Activated CD8-positive, alpha-beta memory T cell treated with anti-CD3 and anti-CD28 coated beads for 24 hours (primary cell): ENCODE measurements at places on chromosomes 16 and 17.

DNA sequence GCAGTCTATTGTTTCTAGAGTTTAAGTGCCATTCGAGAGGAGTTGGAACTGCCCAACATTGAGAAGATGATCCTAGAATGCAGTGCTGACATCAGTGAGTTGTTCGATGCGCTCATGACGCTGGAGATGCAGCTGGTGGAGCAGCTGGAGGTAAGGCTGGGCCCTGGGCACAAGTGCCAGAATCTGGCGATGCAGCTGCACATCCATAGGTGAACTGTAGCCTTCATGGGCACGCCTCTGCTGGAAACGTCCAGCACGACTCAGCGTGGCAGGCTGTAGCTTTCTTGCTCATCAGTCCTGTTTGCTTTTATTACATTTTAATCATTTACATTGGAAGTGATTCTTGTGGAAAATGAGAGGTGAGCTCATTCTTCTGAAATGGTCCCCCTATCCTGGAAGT lies 31.7 kb downstream of the DRC3 start:
- DNase-seq: no peak

- no peak for DNase-seq
Measured at GRCh38 chr17:43801844-43802243, 21.6 kb downstream of the CFAP97D1 start.

DNA sequence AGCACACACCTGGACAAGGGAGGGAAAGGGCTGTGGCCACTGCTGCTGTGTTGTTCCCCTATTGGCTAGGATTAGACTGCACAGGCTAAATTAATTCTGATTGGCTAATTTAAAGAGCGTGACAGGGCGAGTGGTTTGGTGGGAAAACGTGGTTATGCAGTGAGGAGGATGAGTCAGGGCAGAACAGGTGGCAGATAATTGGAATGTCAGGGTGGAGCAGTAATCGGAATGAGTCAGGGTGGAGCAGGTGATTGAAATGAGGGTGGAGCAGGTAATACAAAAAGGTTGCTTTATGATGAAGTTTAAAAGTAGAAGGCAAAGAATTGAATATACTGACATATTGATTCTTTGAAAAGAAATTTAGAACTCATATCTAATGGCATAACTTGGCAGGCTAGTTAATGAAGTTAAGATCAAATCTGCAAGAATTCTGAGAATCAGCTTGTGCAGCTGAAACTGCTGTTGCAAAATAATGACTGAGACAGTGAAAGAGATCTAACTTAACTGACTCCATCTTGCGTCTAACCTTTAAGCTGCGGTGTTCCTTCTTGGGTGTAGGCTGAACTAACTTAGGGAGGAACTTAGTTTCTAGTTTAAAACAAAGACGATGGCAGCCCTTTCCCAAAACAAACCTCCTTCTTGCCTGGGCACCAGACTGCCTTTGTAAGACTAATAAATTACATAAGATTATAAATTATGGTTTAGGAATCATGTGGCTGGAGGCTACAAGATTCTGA lies 174.3 kb downstream of the UTP18 start:
- DNase-seq: no peak

GRCh38 chr17:7961421-7961820 lies 29.4 kb downstream of the CNTROB start:
- no peak for DNase-seq

DNA sequence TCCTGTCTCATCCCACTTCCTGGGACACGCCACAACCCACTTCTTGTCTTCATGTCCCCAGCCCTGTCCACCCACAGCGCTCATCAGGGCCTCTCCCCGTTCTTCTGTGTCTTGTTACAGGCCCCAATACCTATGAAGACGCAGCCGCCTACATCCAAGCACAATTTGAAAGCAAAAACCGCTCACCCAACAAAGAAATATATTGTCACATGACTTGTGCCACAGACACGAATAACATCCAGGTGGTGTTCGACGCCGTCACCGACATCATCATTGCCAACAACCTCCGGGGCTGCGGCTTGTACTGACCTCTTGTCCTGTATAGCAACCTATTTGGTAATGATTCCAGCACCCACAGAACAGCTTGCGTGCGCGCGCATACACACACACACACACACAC lies 70.6 kb downstream of the AMFR start:
- DNase-seq: no peak

DNA sequence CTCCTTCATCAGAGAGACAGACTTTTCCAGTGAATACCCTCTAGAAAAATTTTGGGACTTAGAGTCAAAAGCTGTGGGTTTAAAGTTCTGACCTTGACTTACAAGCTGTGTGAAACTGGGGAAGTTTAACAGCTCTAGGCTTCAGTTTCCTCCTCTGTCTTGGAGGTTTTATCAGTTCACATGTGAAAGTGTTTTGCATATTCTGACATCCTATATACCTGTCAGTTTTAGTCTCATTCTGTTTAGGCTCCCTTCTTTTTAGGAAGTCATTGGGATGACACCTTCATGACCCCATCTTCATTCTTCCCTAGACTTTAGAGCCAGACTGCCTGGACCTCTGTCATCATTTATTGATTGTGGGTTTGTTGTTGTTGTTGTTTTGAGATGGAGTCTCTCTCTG lies 44.4 kb downstream of the YPEL2 start:
- DNase-seq: no peak

DNA sequence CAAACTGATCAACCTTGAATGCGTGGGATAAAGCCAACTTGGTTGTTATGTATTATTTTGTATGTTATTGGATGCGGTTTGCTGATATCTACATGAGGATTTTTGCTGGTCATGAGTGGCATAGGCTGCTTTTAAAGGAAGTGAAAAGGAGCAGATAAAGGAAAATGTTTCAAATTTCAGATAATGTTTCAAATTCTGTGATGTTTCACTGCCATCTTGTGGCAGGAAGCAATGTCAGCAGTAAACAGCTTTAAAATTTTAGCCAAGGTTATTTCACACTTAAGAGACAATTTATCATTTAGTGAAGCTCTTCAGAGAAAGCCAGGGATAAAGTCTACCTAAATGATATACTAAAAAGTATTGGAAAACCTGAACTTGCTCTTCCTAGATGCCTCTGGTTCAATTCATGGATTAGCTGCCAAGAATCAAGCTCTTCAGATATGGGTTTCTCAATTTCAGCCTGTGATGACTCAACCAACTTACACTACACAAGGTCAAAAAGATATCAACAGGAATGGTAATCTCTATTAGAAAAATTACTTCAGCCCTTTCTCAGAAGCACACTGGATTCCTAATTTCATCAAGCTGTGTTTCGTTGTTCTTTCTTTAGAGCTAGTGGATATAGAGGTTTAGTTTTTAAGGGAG lies 136.0 kb upstream of the C17orf78 start:
- no peak for DNase-seq

GRCh38 chr17:45256114-45256966 lies 5.6 kb downstream of the SPATA32 start:
- DNase-seq: no peak

DNA sequence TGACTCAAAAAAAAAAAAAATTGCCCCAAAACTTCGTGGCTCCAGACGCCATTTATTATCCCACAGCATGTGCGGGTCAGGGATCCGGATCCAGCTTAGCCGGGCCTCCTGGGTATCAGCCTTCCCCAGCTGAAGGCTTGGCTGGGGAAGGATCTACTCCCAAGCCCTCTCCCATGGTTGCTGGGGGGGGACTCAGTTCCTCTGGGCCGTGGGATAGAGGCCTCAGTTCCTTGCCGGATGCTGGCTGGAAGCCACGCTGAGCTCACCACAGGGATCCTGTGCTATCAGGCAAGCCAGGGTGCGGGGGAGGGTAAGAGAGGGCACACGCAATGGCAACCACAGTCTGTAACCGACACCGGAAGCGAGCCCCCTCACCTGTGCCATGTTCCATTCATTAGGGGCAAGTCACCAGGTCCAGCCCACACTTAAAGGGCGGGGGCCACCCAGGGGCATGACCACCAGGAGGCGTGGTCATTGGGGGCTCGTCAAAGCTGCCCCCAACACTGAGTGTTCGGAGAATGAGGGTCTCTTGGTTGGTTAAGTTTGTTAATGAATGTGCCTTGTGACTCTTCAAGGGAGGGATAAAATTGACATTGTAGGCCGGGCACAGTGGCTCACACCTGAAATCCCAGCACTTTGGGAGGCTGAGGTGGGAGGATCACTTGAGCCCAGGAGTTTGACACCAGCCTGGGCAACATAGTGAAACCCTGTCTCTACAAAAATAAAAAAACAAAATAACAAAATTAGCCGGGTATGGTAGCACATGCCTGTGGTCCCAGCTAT lies 210.0 kb upstream of the GSE1 start:
- DNase-seq: peak; percentile 57

DNA sequence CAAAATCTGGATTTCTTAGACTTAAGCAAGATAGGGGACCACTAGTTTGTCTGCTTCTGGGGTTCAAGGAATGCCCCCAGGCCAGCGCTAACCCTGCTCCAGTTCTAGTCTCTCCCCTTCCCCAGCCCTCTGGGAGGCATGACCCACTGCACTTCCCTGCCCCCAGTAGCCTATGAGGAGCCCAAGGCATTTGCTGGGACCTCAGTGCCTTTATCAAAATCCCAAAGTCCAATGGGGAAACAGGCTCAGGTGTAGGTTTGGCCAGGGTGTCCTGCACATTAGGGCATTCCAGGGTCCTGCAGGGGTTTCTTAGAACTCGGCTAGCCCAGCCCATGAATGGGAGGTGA lies 1.2 kb downstream of the IL4R start:
- no peak for DNase-seq

GRCh38 chr17:50050431-50051032 lies 5.4 kb upstream of the ITGA3 start:
- no peak for DNase-seq
